Activated CD8-positive, alpha-beta T cell treated with anti-CD3 and anti-CD28 coated beads for 36 hours (primary cell): ENCODE measurements at places on chromosomes 5 and 9.

- DNase-seq: peak; percentile 49
These were observed 4.6 kb downstream of the PTCH1 start for GRCh38 chr9:95511952-95512708.

- no peak for DNase-seq
These were observed 490.1 kb upstream of the DMAC1 start for GRCh38 chr9:8289681-8290080.

DNA sequence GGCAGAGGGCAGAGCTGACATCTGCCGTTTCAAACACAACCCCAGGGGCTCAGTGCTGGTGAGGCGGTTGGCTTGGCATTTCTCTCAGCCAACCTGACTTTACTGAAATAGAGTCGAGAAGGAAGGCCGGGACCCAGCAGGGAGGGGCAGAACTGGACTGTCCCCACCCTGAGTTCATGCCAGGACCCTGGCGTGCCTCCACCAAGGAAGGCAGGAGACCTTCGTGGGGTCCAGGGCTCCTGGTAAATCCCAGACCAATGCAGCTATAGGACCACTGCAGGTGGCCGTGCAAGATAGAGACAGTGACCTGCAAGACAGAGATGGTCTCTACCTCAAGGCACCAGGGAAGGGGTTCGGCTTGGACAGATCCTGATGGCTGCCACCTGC lies 132.9 kb downstream of the ROR2 start:
- DNase-seq: no peak

- peak; percentile 40 for DNase-seq
These were observed 59.6 kb upstream of the SLC27A6 start for GRCh38 chr5:128905568-128906110.

- no peak for DNase-seq
These were observed 14.1 kb upstream of the MAP1B start for GRCh38 chr5:72093217-72093616.

DNA sequence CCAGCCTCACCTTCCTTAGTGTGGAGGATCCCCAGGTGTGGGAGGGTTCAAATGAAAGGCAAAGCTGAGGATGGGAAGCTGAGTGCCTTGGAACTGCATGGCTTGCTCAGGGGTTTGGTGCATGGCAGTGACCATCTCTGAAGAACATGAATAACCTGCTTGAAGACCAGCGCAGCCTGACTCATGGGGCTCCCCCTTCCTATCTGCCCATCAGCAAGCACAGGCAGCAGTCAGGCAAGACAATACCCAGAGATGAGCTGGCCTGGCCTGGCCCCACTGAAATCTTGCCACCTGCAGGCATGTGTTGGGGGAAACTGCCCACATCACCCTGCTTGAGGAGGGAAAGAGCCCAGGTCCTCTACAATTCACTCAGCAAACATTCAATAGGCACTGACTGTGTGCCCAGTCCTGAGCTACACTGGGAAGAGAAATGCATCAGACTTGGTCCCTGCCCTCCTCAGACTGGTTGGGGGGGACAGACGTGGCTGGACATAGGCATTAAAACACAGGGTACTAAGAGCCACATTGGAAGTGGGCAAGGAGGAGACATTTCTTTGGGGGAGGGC lies 105.0 kb upstream of the ALDH1B1 start:
- no peak for DNase-seq

DNA sequence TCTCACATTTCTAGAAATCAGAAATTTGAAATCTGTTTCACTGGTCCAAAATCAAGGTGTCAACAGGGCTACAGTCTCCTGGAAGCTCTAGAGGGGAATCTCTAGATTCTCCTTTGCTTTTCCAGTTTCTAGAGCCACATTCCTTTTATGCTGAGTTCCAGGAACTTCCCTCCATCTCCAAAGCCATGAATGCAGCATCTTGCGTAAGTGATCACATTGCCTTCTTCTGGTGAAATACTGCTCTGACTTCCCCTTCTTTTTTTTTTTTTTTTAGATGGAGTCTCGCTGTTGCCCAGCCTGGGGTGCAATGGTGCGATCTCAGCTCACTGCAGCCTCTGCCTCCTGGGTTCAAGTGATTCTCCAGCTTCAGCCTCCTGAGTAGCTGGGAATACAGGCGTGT lies 23.8 kb downstream of the GDA start:
- no peak for DNase-seq

DNA sequence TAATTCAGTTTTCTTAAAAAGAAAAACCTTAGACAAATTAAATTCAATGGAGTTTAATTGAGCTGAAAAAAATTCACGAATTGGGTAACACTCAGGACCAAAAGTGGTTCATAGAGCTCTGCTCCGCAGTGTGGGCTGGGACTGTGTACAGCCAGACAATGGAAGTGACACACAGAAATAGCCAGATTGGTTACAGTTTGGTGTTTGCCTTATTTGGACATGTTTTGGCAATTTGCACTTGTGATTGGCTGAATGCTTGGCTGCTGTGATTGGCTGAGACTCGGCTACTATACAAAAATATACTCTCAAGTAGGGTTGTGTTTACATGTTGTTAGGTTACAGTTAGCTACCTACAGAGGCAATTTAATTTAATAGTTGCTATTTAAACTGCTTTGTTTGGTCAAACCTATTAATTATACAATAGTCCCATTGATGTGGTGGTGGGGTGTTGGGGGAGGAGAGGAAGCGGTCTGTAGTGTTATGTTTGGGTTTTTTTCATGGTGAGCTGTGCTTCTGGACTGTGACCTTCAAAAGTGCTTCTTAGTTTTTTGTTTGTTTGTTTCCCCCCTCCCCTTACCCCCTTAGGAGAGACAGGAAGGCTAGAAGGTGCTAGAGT lies 95.2 kb downstream of the CNTLN start:
- no peak for DNase-seq

GRCh38 chr9:123478967-123479602 lies 123.1 kb downstream of the CRB2 start:
- no peak for DNase-seq

GRCh38 chr5:65480306-65480865 lies 1.3 kb downstream of the ADAMTS6 start:
- peak; percentile 62 for DNase-seq

DNA sequence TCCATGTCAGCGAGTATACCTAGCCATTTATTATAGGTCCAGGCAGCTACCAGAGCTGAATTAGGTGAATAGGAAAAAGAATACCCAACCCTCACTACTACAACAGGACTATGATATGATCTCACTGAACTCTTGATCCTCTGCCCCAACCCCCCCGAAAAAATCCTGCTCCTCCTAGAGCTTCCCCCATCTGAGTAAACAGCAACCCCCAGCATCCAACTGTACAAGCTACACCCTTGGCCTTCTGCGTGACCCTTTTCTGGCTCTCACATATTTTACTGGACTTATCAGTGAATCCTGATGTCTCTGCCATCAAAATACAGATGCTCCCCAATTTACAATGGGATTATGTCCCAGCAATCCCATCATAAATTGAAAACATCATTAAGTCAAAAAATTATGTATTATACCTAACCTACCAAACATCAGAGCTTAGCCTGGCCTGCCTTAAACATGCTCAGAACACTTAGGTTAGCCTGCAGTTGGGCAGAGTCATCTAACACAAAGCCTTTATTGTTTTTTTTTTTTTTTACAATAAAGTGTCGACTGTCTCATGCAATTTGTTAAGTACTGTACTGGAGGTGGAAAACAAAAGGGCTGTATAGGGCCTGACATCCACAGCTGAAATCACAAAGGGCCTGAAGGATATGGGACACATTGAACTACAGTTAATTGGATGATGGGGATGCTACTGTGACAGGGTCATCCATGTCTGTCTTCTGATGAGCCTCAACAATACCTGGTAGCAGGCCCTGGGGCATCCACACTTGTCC lies 128.9 kb upstream of the ERCC6L2 start:
- DNase-seq: no peak

DNA sequence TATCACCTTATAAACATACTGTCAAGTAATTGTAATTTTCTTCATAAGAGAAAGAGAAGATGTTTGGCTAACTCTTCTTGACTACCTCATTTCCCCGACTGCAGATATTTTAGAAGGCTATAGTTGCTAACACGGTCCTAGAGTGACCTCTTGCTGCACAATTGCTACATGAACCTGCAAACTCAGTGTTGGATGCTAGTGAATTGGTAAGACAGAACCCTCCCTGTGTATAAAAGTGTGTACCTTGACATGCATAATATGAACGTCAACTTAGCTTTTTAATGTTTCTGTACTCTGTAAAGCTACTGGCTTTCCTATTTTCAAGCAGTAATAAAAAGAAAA lies 46.7 kb upstream of the CER1 start:
- DNase-seq: no peak

- no peak for DNase-seq
These were observed 204.4 kb upstream of the CDH10 start for GRCh38 chr5:24849210-24849609.

DNA sequence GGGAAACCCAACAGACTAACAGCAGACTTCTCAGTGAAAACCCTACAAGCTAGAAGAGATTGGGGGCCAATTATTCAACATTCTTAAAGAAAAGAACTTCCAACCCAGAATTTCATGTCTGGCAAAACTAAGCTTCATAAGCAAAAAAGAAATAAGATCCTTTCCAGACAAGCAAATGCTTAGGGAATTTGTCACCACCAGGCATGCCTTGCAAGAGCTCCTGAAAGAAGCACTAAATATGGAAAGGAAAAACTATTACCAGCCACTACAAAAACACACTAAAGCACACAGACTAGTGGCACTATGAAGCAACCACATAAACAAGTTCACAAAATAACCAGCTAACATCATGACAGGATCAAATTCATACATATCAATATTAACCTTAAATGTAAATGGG lies 131.1 kb downstream of the OR2K2 start:
- DNase-seq: no peak

DNA sequence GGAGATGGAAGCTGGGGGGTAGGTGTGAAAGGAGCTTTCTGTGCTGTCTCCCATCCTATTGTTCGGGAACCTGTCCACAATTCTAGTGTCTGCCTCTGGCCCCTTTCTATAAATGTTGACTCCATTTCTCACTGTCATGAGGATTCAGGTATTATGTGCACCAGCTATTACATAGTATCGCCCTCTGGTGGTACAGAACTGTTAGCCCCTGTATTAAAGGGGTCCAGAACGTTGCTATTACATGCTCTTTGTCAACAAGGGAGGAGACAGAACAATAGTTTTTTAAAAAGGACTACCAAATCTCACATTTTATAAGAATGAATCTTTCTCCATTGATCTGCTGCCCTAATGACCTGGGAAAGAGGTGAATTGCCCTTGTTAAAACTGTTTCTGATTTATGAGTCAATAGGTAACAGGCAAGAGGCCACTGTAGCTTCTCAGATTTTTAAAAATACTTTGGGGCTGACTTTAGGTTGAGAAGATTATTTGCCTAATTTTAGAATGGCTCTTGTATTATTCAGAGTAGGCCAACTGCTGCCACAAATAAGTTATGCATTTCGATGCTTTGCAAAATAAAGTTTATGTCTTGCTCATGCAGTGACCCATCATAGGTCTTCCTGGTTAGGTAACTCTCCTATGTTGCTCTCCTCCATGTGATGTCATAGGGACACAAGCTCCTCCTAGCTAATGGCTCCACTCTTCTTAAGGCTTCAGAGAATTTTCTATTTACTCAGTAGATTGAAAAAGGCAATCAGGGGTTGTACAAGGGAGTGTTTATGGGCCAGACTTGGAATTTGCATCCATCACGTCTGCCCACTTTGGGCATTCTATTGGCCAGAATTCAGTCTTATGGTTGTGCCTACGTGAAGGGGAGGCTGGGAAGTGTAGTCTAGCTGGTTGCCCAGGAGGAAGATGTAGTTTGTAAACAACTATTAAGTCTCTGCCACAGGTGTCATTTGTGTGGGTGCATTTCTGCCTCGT lies 20.8 kb downstream of the DCANP1 start:
- DNase-seq: peak; percentile 51

GRCh38 chr5:159786901-159787691 lies 129.2 kb upstream of the ADRA1B start:
- DNase-seq: no peak

- DNase-seq: peak; percentile 24
These were observed 160.0 kb downstream of the RMI1 start for GRCh38 chr9:84140535-84141101.

DNA sequence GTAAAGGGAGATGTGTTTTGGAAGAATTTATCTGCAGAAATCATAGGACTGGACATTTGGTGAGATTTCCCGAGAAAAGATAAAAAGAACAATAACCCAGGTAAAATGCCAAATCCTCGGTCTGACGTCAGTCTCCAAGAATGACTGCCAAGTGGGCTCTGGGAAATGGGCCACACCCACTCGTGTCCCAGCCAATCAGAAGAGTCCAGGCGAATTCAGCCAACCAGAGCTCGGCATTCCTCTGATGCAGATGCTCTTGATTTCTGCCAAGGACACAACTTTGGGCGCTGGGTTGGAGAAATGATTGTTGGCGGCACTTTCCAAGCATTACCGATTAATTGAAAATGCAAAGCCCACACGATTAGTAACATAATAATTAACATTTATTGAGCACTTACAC lies 73.3 kb downstream of the FGF18 start:
- no peak for DNase-seq

GRCh38 chr5:126098330-126099017 lies 324.7 kb upstream of the GRAMD2B start:
- no peak for DNase-seq

DNA sequence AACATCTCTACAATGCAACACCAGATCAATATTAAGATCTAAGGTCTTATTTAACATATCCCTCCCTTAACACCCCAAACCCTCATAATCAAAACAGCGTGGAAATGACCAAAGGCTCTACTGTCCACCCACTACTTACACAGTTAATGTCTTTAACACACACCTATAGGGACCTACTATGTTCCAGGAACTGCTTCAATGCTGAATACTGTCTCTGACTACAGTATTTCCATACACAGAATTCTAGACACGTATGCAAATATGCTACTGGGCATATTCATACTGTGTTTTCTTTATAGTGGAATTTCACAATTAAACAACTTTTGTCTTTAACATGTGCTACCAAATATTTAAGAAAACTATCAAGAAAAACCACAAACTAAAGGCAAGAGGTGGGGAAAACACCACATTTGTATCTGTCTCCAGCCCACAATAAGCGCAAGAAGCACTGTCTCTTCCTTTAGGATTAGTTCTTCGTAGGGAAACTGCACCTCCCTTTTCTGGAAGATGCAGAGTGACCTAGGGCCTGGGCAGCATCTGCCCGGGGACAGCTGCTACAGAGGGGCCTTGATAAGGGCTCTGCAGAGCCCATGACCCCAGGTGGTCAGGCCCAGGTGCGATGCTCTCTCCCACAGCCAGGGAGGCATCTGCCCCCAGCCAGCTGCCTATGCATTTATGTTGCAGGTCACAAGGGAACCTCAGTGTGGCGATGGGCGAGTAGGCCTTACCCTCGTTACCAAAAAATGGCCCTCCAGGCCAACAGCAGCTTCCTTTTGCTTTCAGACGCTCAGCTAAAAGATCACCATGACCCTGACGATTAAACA lies 55.2 kb downstream of the PSMB7 start:
- DNase-seq: no peak

DNA sequence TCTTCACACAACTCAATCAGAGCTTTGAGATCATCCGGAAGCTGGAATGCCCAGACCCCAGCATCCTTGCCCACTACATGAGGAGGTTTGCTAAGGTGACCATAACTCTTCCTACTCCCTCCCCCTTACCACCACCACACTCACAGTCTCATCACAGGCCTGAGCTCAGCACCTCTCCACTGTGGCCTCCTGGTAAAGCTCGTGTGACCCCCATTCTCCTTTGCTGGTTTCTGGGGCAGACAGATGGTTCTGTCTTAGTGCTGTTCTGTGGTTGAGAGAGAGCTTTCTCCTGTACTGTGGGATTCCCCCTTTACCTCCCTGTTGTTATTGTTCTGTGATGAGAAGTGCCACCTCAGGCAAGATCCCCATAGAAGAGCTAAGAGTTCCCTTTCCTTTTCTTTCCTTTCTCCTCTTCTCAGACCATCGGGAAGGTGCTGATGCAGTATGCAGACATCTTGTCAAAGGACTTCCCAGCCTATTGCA lies 92.7 kb upstream of the RUSC2 start:
- DNase-seq: no peak

GRCh38 chr5:75199946-75200345 lies 36.7 kb downstream of the ANKRD31 start:
- DNase-seq: no peak
